ENCODE measurements at places on chromosomes 5 and 9. TPM values are rescaled to one million over a fixed set of nuclear protein-coding genes. Genes with fewer than 3 reads are reported as not detected.

- no peak for DNase-seq
These were observed 65.3 kb upstream of the ADAMTS2 start for GRCh38 chr5:179410291-179411160.

DNA sequence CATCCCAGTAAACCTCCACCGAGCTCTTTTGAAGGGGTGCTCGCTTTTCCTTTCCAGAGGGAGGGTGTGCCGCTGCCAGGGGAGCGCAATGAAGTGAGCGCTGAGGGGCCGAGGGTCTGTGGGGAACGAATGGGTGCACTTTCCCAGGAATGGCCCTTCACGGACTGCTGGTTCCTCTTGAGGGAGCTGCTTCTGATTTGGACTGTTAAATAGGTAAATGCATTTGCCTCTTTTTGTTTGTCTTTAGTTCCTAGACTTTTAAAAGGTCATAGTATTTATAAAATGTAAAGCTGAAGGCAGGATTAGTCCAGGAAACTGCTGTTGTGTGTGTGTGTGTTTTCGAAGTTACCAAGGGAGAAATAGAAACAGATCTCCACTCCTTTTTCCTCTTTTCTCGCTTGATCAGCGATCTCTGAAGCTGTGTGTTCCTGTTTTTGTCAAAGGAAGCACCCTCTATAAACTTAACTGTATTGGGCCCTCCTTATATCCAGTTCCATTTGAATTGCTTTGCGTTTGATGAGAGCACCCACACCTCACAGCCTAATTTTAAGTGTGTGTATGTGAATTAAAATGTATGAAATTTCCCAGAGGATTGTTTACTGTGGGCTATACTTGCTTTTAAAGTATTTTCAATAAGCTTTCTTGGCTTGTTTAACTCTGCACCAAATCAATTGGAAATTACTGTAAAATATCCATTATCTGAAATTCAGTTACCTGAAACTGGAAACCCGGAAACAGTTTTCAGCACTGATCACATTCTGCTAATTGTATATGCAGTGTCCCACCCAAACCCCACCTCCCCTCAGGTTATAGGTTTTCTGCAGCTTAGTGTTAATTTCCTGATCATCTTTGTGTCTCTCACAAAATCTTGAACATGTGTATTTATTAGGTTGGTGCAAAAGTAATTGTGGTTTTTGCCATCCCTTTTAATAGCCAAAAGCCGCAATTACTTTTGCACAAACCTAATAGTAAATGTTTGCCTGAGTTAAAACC, 966 bp downstream of the SNX2 start:
- DNase-seq, result no peak

DNA sequence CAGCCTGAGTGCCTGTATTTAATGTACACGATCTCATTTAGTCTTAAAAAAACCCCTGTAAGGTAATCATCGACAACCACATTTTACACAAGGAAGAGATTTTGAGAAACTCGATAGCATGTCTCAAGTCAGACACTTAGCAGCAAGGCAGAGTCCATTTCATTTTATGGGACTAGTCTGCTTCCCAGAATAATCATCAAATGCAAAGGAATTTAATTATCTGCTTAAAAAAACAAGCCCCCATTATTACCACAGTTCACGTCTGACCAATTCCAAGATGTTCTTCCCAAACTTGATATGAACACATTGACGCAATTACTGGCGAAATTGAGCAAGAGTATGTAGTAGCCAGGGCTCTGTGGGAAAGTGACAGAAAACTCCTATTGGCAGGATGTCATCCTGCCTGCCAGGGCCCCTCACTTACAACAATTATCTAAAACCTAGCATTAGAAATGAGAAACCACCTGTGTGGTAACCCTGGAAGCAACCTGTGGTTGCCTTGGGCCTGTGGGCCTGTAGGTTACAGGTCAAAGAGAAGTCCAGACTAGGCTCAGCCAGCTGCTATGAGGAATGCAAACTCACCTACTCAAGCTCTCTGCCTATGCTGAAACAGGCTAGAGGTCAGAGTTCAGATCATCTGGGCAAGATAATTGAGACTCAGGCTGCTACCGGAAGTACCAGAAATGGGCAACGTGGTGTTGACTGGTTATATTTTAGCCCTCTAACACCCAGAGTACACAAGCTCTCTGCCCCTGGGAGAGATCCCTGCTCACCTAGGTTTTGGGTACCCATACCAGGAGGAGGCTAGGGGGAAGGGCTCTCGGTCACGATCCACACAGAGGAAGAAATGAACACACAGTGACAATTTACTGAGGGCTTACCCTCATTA, 1.6 kb downstream of the B4GALT1 start:
- DNase-seq, result peak; percentile 49

DNA sequence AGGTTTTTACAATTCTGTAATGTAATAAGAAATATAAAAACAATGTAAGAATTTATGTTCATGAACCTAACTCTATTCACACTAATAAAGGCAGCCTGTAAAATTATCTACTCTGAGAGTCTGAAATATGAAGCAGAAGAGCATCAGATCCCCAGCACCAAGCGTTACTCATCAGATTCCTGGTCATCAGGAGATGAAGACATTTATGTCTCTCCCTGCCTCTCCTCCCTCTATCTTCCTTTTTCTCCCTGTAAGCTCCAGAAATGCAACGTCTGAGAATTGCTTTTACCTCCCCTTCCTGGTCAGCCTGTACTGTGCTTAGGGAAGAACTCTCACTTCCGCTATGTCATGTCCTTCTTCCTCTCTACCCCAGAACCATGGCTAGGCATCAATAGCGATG, 114.4 kb upstream of the SLIT3 start:
- DNase-seq, result no peak

DNA sequence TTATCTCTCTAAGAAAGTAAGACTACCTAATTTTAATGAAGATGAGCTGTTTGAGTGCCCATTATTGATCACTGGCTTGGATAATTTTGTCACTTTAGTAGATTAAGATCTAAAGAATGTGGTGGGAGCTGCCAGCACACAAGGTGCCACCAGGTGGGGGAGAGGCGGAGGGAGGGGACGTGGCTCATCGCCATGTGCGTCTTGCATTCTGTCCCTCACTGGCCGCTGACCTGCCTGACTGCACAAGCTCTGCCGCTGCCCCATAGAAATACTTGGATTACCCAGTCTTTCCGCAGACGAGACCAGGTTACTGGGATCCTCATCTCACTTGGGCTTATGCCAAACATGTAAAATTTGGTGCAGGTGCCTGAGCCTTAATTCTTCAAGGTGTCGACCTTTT, 37.6 kb downstream of the RHOBTB3 start:
- no peak for DNase-seq

DNA sequence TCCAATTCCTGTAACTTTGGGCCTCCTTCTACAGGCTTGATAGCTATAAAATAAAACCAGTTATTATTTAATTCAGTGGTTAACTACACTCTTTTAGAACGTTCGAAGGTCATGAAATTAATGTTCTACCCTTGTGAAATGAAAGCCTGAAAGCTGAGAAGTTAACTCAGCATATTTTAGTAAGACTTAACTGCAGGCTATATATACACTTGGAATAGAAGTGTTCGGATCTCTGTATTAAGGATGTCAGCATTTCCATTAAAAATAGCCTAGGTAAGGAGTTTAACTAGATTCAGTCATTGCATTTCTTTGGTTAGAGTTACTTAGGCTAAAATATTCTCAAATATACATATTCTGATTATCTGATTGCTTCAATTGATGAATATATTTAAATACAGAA, 229.2 kb downstream of the MRPS30 start:
- no peak for DNase-seq

Gene IFNA13
- total RNA-seq, result not detected

Gene DMRTA1
- not detected for total RNA-seq

DNA sequence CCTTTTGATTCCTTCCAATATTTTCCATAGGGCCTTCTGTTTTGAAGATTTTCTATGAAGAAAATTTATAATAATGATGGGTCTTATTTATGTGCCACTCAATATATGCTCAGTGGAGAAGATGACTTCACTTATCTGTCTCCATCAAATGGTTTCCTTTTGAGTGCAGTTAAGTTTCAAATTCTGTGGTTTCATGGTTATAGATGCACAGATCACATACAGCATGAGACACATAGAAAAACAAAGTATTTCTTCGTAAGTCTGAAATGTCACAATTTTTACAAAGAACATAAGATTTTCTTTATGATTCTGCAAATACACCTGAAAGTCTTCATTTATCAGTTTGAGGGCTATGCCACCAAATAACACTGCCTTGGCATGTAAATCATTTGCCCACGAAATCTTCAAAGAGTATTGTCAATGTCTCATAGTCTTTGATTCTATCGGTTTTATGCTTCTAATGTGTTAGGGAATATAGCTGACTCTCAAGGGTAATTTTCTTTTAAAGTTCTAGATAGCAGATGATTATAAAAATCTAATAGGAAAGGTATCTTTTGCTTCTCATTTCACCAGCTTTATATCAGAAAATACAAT, 14.1 kb downstream of the CFAP95 start:
- DNase-seq, result no peak

Gene FRRS1L
- total RNA-seq, result not detected

DNA sequence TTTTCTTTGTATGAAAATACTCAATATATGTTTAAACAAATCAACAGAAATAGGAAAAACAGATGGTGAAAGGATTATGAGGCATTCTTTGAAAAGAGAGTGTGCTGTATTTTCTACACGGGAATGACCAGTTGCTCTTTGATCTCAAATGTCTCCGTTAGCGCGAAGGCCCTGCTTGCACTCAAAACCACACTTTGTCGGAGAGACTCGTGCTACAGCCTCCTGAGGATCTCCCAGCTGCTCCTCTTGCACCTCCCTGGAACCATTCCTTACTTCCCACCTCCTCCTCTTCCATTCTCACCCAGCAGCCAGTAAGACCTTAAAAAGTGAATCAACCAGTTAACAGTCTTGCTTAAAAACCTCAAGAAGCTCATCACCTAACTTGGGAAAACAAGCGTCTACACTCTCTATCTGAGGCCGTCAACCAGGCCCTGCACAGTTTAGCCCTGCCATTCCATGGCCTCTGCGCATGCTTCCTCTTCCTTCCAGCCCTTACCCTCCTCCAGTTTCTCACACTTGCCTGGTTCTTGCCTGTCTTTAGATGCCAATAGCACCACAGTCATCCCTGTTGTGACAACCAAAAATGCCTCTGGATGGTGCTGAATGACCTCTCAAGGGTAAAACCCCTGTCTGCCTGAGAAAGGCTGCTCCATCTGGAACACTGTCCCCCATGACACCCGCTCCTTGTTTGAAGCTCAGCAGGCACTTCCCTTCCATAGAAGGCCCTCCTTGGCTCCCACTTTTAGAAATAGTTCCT, 594.7 kb upstream of the WWC1 start:
- no peak for DNase-seq

- no peak for DNase-seq
These were observed 189.9 kb downstream of the DEPDC1B start for GRCh38 chr5:60510049-60510448.

DNA sequence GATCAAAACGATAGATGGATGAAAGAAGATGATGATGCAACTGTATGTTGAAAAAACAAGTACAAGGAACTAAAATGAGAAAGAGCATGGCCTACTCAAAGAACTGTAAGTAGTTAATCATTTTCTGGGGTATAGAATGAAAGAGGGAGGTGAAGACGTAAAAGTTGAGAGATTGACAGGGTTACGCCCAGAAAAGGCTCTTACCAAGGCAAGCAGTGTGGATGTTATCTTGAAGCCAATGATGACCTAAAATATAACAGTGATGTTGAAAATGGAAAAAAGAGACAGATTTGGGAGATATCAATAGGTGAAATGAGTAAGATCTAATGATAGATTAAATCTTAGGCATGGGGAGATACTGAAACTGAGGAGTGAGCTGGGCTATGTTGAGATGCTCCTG, 80.4 kb upstream of the GNAQ start:
- no peak for DNase-seq

DNA sequence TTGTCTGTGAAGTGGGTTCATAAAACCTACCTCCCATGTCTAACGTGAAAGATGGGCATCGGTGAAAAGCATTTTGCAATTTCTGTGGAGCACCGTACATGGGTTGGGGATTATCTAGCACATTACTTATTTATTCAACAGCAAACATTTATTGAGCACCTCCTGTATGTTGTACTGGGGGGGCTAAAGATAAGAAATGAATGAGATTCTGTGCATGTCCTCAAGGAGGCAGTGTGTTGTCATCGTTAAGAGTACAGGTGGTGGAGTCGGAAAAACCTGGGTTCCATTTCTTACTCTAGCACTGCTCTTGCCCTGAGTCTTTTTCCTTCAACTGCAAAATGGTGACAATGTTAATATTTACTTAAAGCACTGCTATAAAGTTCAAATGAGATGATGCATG, 30.4 kb upstream of the DENND1A start:
- no peak for DNase-seq
